ENCODE measurements at places on chromosomes 6 and 20.

DNA sequence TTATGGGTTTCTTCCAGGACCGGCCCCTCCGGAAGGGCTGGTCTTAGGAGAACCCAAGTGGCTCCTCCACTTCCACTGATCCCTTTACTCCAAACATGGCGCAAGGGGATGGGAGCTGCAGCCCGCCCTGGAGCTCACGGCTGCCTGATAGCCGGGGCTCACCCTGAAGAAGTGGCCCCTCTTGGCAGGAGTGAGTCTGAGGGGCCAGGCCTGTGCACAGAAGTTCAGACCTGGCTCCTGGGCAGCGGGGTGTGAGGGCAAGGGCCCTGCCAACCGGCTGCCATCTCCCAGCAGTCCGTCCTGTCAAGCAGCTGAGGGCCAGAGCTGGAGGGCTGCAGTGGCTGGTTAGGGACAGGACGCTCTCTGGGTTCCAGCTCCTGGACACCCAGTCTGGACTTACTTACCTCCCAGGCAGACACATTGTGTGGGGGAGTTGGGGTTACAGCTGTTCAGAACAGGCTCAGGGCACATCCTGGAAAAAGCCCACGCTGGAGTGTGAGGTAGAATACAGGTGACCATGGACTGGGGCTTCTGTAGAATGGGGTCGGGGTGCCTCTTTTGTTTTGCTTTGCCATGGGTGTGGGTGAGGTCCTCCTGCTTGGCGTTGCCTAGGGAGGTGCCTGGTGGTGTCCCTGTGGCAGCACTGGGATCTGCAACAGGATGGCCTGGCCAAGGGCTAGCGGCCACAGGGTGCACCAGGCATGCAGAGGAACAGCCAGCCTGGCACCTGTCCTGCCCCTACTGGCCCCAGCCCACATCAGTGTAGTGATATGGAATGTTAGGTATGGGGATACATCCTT, 88.4 kb downstream of the ASXL1 start:
- DNase-seq, result no peak

DNA sequence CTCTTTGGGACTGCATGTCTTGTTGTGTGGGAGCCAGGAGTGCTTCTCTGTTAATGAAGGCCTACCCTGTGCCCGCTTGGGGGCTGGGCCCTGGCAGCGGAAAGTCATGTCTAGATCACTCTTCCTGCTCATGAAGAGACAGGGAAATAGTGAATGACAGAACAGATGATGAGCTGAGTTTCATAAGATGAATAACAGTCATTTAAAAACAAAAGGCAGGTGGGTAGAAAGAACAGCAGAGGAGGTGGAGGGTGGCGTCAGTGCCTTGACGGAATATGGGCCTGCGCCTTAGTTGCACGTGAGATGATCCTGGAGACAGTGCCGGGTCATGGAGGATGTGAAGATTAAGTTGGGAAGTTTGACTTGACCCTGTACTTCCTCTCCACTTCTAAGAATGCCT, 85.5 kb downstream of the ARID1B start:
- DNase-seq, result no peak

DNA sequence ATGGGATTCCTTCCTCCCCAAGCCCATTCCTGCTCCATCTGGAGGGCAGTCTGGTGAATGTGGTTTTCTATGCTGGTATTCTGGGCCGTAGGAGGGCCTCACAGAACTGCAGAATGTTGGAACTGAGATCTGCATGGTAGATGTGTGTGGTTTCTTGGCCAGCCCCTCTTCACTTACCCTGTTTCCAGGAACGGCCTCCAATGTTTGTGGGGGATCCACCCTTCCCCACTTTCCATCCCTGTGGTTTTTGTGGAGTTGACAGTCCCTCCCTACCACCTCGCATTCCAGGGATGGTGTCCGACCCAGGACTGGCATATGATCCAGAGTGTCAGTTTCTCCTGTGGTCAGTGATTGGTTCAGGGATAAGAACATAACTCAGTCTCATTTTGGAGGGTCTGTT, 26.7 kb upstream of the TMEM14A start:
- DNase-seq, result no peak

DNA sequence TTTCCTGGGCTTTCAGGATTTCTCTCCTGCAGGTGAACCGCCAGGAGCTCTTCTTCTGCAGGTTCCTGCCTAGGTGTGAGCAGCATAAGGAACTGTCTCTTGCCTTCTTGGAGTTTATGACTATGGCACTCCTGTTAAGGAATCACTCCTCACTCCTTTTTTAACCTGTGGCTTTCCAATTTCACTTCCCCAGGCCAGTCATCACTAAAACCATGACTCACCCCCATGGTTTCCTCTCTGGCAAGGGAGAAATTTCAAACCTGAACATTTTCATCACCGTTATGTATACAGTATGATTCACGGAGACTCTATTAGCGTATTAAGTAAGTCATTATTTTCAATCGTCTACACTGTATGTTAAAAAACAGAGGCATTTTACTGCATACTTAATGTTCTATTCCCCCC, 78.2 kb upstream of the ARID1B start:
- DNase-seq, result no peak

DNA sequence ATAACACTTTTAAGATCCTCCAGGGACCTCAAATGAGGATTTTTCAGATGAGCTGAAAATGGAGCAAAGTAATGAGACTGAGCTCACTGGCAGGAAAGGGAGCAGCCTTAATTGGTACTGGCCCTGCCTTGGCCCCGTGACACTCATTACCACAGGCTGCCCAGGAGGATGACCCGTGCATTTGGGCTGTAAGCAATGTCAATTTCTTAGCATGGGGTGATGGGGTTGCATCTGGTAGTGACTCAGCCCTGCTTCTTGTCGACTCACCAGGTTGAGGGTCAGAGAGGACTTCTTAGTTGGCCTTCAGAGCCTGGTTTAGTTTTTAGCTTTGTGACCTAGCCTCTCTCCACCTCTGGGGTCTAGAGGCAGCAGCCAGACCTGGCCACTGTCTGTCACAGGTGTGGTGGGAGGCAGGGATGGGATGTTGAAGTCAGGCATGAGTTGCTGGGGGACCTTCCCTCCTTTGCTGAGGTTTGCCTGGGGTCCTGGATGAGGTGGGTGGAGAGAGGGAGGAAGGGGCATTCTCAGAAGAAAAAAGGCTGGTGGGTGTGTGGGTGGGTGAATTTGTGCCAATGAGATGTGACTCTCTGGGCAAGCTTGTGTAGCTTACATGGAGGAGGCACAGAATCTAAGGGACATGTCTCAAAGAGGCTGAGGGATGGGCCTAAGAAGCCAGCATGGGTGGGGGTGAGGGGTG, 25.9 kb upstream of the EPB41L1 start:
- no peak for DNase-seq

GRCh38 chr6:114892211-114892610, 549.4 kb upstream of the HS3ST5 start:
- no peak for DNase-seq

DNA sequence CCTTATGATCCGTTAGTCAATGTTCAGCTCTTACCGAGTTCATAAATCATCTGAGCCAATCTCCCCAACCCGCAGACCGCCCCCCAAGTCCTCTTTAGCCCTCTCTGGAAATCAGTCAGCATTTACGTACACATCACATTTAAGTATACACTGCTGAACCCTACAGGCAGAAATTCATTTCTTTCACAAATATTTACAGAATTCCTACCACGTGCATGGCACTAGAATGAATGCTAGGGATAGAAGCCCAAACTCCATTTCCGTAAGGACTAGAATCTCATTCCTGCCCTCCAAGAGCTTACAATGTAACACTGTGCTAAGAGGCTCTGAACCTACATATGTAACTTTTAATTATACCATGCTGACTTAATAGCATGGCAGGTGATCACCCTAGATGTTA, 1.8 kb downstream of the OSER1 start:
- DNase-seq, result no peak

- no peak for DNase-seq
Measured at GRCh38 chr6:106051226-106051625, 34.9 kb upstream of the PRDM1 start.

DNA sequence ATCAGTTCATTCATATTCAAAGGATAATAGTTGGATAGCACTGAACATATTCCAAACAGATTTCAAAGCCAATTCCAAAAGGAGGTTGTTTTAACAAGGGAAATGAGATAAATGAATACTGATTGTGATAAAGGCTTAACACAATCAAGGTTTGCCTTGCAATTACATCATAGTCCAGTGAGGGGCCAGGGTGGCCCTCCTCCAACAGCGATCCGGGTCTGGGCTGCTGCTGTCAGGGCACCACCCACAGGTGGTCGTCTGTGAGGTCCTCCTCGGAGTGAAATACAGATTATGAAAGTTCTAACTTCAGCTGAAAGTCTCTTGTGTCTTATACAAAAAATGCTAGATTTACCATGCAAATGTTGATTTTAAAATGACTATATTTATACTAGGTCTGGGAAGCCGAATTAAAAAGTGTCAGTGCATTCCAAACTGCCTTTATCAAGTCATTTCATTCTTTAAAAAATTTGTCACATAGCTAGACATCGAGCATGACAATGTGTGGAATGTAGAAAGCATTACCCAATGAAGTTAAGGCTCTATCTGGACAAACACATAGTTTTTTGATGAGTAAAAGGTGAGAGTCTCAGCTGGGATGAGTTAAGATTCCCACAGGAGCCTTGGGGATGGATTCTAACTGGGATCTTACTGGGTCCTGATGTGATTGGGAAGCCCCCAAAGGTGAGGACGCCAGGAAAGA, 65.9 kb upstream of the SLC22A23 start:
- no peak for DNase-seq

- DNase-seq, result no peak
Measured at GRCh38 chr6:161011492-161012480, 20.2 kb downstream of the MAP3K4 start.

DNA sequence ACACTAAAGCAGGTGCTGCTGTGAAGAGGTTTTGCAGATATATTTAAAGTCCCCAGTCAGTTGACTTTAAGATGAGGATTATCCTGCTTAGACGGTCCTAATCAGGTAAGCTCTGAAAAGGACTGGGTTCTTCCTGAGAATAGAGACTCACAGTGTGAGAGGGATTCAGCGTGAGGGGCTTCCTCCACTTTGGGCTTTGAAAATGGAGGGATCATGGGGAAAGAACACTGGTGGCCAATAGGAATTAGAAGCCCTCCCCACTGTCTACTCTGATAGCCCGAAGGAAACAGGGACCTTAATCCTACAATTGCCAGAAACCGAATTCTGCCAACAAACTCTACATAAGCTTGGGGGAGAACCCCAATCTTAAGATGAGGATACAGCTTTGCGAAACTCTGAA, 29.7 kb upstream of the HLA-G start:
- no peak for DNase-seq

GRCh38 chr6:147530132-147531060, 21.9 kb downstream of the SAMD5 start:
- DNase-seq, result no peak

- DNase-seq, result no peak
Measured at GRCh38 chr20:35796571-35796970, 24.8 kb downstream of the PHF20 start.

DNA sequence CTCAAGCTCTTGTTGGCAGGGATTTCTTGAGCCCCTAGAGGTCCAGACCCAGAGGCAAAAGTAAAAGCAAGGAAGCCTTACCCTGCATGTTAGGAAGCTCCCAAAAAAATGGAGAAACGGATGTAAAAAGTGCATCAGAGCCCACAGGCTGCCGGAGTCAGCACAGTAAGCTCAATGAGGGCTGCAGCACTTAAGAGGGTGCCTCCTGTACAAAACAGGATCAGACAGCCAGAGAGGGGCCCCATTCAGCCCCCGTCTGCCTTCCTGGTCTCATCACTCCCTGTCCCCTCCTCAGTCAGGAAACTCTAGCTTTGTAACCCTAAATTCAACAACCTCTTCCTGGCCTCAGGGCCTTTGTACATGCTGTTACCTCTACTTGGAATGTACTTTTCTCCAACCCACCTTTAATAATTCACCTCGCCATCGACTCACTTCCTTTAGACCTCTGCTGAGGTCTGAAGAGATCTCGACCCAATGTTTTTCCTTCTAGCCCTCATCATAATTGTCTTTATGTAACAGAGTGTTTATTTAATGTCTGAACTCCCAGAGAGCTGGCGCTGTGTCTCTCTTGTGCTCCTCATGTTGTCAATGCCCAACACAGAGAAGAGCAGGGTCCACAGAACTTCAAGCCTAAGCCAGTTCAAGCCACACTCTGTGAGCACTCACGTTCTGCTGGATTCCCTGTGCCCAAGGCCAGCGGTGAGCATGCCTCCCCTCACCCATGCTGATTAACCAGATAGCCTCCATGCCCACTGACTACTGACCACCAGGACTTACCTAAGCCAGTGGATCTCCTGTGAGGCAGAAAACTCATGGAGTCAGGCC, 2.8 kb upstream of the PLCG1 start:
- no peak for DNase-seq

DNA sequence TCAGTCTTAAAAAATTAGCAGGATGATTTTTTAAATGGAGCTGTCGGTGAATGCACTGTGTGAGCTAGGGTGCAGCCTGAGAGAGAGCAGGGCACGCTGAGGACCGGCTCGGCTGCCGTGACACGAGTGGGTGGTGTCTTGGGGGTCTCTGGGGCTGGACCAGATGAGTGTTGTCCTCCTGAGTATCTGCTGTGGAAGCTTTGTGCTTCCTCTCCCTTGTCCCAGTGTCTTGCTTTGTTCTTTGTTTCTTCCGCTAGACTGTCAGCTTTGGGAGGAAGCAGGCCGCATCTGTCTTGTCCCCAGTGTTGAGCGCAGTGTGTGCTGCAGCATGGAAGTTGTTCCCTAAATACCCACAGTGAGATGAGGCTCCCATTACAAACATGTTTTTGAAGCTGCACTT, 89.4 kb downstream of the RTN4IP1 start:
- DNase-seq, result no peak

- no peak for DNase-seq
Measured at GRCh38 chr20:20404633-20405032, 36.7 kb downstream of the INSM1 start.

DNA sequence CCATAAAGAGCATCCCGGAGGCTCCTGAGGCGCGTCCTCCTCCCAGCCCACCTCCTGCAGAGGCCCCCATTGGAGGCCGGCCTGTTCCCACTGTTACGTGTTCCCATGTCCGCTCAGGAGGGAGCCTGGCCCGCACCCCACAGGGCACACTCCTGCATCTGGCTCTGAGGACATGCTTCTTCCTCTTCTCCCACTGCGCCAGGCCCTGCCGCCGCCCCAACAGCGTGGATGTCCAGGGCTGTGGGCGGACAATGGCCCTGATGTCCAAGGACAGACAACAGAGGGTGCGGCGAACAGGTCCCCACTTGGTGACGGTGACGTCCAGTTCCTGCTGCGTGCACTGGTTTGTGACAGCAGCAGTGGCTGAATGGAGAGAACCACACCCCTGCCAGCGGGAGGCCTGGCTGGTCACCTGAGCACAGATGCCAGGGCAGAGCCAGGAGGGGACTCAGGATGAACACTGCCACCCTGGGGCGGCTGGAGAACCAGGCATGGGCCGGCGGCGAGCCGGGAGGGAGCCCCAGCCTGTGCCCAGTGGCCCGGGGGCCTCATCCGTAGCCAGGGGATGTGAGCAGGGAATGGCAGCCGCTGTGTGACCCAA, 26.6 kb downstream of the FRMD1 start:
- no peak for DNase-seq
